KG1 (cell line): ENCODE measurements at places on chromosomes 4 and X.
A peak's percentile ranks its signal among the peaks of the same experiment; 100 is the strongest.

- no peak for DNase-seq
These were observed 1.1 kb upstream of the SLC10A7 start for GRCh38 chr4:146522869-146523205.

GRCh38 chr4:2393353-2394270 is 24.8 kb downstream of the ZFYVE28 start:
- no peak for DNase-seq

- no peak for DNase-seq
These were observed 6.0 kb upstream of the TEC start for GRCh38 chr4:48275686-48276085.

DNA sequence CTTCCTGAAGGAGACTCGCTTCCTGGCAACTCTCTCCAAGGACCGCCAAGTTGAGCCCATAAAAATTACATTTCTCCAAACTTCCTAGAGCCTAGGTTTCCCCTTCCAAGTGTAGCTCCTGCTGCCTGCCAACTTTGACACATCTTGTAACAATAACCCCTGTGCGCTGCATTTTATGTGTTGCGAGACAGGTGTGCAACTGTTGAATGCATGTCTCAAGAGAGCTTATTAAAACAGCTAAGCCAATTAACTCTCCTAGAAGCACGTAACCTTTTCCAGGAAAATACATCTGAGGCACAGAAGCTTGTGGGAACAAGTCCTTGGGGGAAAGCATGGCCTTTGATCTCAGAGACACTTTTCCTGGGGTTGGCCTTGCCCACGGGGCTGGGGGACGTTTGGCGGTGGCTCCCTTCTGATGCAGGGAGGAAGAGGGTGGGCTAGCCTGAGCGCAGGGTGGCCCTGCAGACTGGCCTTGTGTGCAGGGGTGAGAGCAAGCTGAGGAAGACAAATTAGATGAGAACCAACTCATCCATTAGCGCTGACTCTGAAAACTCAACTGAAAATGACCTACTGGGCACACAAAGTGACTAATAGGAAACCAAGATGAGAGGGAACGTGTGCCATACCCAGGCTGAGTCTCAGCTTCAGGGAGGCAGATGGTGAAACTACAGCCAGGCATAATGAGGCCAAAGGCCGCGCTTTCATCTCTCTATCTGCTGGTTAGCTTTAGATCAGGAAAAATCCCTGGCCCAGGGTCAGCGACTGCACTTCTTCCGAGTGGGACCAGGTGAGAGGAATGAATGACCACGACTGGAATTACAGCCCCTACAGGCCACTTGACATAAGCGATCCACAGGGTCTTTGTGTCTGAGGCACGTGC is 75.3 kb downstream of the ENPP6 start:
- DNase-seq, result no peak

- DNase-seq, result no peak
These were observed 95.8 kb downstream of the IQCM start for GRCh38 chr4:149719806-149720205.

DNA sequence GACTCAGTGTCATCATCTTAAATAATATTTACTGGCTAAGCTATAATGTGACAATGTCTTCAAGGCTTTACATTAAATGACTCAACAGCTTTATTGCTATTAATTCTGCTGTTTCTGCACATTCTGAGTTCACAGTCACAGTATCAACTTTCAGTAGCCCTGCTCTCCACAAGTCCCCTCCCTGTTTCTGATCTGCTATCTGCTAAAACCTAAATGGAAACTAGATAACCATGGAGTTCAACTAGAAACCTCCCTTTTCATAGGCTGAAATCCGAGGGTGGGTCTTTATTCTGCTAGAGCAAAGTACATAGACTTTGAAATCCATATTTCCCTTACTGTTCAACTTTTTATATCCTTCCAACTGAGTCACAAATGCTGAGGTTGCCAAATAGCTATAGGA is 5.4 kb upstream of the ACE2 start:
- DNase-seq, result no peak

DNA sequence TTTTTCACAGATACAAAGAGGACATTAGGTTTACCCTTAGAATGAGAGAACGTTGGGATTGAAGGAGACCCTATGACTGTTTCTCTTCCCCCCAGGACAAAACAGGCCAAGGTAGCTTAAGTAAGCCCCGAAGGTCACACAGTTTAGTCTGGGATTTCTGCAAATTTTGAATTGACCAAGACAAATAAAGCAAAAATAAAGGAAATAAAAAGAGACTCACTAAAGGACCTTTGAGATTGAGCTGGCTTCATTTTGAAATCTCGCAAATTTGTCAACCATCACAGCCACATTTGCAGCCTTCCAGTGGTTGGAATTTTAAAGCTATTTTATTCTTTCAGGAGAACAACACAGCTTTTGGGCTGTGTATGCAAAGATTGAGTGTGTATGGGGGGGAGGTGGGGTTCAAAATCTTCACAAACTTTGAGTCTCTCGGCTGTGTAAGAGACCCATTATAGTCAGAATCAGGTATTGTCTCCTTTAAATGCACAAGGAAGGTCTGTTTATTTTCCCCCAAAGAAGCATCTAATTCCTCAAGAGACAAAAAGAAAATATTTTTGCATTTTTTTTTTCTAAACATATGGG is 4.2 kb downstream of the TMSB4X start:
- DNase-seq, result peak; percentile 5

- peak; percentile 11 for DNase-seq
These were observed 179.9 kb downstream of the KCNIP4 start for GRCh38 chr4:21768349-21769310.

- DNase-seq, result no peak
These were observed 327.5 kb upstream of the FGF16 start for GRCh38 chrX:77119706-77120105.
